Neural cell (in vitro differentiated cells): ENCODE measurements at places on chromosomes 12 and 14. TPM values are rescaled to one million over a fixed set of nuclear protein-coding genes. Genes with fewer than 3 reads are reported as not detected.

Gene CLEC4D
- polyA plus RNA-seq = not detected in 2 replicates

Gene FGF23
- not detected in 2 replicates for polyA plus RNA-seq

Gene RFC5
- polyA plus RNA-seq = 36.5 and 39.4 TPM in 2 replicates

Gene ZBTB42
- polyA plus RNA-seq = not detected in 2 replicates

Gene FRMD6
- polyA plus RNA-seq = 2.4 and 5.7 TPM in 2 replicates

Gene TARBP2
- polyA plus RNA-seq = 135 and 162 TPM in 2 replicates

Gene RNASE1
- 0.64 TPM in 1 of 2 replicates, not detected in the other for polyA plus RNA-seq

Gene KRT80
- polyA plus RNA-seq = not detected in 2 replicates

Gene PLEKHG7
- not detected in 2 replicates for polyA plus RNA-seq

Gene ABHD4
- 2.6 and 3.0 TPM in 2 replicates for polyA plus RNA-seq

Gene POTEG
- not detected in 2 replicates for polyA plus RNA-seq
